Stimulated activated CD8-positive, alpha-beta memory T cell treated with anti-CD3 and anti-CD28 coated beads, Interleukin-2, amount 100 ng/mL, for 48 hours (primary cell): ENCODE measurements at places on chromosomes 12 and 14.

DNA sequence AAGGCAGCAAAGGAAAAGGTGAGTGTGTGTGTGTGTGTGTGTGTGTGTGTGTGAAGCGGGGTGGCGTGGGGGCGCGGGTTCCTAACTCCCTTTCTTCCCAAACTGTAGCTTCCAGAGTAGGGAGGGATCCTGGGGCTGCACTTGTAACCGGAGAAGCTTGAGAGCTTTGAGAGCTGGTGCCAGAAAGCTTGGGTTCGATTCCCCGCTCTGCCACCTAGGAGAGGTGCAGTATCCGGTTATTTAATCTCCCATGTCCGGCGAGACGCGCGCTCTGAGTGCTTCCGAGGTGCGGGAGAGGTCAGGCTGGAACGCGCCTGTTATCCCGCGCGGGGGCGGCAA, 7.2 kb upstream of the RACGAP1 start:
- DNase-seq: no peak

DNA sequence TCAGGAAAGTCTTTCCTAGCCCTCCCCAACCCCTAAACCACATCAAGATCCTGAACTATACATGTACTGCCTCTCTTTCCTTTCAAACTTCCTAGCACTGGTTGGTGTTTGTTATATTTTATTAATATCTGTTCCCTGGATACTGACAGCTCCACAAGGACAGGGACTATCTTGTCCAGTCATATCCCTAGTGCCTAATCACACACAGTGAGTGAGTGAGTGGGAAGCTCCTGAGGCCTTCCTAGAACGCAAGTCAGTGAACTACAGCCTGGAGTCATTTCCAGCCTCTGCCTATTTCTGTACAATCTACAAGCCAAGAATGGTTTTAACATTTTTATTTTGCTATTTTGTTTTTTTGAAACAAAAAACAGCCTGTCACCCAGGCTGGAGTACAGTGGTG, 7.5 kb upstream of the ACTR6 start:
- no peak for DNase-seq

GRCh38 chr12:68414988-68415387, 82.8 kb upstream of the MDM1 start:
- no peak for DNase-seq

DNA sequence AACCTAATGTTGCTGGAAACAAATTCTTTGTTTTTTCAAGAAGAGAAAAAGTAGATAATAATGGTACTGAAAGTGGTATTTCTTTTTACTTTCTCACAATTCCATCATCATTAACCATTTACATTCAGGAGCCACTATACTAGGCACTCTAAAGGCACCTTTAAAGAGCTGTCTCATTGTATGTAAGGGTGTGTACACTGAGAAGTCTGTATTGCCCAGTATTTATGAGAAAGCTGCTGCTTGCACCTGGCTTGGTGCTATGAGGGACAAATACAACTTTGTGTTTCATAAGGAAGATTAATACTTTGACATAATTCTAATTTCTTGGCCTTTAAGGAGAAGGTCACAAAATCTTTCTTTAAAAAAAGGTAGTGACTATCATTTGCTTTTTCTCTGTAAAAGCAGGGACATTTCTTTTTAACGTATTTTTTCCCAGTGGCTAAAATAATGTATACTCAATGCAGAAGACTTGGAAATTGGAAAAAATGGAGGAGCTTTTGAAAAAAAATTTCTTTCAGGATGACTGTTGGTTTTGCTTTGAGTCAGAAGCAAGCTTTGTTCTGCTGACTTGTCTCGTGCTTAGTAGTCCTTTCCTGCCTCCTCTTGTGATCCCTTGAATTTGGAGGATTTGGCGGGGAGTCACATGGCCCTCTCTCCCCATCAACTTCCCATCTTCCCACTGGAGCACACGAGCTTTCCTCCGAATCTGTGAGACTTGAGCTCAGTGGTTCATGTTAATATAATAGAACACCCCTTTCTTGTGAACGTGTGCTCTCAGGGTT, 50.1 kb downstream of the RASSF3 start:
- no peak for DNase-seq

DNA sequence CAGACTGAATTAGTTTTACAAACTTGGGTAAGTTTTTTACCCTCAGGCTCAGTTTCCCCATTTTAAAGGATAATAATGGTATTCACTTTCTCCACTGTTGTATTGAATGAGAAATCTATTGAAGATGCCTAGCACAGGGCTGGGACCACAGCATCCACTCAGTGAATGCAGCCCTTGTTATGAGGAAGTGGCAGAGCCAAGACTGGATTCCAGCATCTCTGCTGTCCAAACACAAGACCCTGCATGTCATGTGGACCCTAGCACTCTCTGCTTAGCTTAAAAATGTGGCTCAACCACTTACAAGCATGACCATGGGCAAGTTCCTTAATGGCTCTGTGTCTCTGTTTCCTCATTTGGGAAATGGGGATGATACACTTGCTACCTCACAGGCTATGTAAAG, 24.1 kb upstream of the TRIM9 start:
- DNase-seq: no peak

GRCh38 chr14:106737021-106737420, 1210.6 kb downstream of the TMEM121 start:
- DNase-seq: no peak

DNA sequence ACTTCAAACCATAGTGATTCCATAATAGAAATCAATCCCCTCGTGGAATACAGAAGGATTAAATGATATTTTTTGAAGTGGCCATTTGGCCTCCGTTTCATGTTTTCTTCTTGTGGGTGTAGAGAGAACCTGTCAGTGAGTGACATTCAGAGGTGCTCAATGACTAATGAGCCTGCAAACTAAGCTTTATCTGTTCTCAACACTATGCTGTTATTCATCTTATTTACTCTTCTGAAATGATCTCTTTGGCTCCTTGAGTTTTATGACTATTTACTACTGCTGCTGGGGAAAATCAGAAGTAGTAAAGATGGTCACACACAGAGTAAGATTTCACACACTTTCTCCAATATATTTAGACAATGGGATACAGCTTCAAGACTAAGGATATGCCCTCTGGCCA, 30.4 kb downstream of the ATP2B1 start:
- no peak for DNase-seq

- DNase-seq: no peak
Observed at GRCh38 chr12:118328486-118329330, 44.0 kb downstream of the TAOK3 start.

DNA sequence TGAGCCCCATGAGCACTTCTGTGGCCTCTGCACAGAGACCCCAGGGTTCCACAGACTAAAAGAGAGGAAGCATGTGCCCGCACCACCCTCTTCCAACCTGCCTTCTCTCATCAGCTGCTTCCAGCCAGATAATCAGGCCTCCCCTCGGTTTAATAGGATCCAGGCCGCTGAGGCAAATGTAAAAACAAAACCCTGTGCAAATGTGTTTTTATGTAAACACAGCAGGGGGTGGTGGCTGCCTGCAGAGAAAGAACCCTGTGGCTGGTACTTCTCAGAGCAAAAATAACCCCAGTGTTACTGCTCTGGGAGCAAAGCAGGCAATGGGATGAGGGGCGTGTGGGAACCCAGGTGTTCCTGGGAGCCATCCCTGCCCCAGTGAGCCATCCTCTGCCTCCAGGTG, 46.2 kb downstream of the WSCD2 start:
- DNase-seq: no peak

- no peak for DNase-seq
Observed at GRCh38 chr12:124835656-124836410, 27.8 kb downstream of the SCARB1 start.

- peak; percentile 49 for DNase-seq
Observed at GRCh38 chr12:51531978-51532497, 59.0 kb upstream of the SCN8A start.

DNA sequence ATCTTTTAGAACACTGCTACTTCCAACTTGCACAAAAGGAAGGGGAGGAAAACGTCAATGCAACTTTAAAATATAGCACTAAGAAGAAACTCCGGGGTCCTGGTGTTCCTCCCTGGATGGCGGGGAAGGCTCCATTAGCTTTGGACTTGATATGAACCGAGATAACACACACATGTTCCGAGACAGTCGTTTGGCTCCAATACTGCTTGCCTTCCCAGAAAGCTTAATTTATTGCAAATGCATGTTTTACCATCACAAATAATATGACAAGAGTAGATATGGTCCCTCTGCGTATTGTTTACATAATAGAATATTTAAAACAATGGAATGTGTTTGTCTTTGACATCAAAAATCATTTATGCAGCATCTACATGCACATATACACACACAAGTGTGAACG, 87.6 kb upstream of the CLMN start:
- DNase-seq: no peak

- no peak for DNase-seq
Observed at GRCh38 chr12:106739318-106739717, 35.2 kb upstream of the RIC8B start.

DNA sequence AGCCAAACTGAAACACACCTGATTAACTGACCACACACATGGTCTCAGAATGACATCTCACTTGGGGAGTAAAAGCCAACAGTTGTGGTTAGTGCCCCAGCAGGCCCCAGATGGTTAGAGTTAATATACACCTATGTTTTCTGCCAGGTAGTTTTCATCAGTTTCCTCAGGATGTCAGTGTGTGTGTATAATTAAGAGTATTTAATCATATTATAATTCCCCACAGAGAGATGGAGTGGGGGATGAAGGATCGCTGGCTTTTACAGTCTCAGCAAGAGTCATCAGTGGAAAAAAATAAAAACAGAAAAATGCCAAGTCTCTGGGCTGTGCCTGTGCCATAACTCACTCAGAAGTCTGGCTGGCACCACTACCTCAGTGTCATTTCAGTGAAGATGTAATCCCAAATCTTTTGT, 412.5 kb downstream of the ZFP36L1 start:
- no peak for DNase-seq

- DNase-seq: no peak
Observed at GRCh38 chr14:90666571-90666970, 149.7 kb downstream of the TTC7B start.

- DNase-seq: no peak
Observed at GRCh38 chr14:102229071-102229738, 75.8 kb downstream of the MOK start.

- no peak for DNase-seq
Observed at GRCh38 chr12:12890543-12891079, 751 bp upstream of the GPRC5A start.

DNA sequence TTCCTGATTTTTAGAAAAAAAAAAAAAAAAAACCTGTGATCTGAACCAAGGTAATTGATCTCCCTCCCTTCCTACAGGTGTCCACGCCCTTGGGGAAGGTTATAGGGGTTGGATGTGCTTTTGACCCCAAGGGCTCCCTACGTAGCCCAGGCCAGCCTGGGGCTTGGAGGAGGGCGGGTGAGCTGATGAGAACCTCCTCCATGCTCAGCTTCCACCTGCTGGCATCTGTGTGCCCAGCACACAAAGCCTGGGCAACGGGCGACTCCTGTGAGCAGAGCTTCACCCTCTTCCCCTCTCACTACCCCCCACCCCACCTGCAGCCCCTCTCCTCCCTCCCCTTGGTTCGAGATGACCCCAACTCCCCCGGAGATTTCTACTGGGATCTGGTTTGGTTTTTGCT, 25.3 kb upstream of the INF2 start:
- DNase-seq: no peak

GRCh38 chr14:55869397-55870049, 248.7 kb upstream of the PELI2 start:
- no peak for DNase-seq

GRCh38 chr14:68229423-68230100, 410.0 kb downstream of the RAD51B start:
- no peak for DNase-seq

GRCh38 chr12:47903151-47903611, 1.6 kb downstream of the VDR start:
- no peak for DNase-seq

DNA sequence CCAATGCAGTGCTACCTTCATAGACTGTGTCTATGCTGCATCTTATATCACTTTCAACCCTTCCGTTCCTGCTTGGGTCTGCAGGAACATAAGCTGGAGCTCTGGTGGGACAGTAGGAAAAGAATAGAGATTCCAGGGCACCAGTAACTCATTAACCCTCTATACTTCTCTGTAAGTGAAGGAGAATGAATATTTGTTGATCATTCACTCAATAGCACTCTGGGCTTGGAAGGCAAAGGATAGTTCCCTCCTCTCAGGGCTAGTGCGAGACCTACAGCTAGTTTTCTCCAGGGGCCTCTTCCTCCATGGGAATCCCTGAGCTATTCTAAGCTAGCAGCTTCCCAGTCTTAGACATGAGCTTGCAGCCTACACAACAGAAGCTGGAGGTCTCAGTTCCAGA, 84.7 kb downstream of the BMP4 start:
- DNase-seq: no peak

DNA sequence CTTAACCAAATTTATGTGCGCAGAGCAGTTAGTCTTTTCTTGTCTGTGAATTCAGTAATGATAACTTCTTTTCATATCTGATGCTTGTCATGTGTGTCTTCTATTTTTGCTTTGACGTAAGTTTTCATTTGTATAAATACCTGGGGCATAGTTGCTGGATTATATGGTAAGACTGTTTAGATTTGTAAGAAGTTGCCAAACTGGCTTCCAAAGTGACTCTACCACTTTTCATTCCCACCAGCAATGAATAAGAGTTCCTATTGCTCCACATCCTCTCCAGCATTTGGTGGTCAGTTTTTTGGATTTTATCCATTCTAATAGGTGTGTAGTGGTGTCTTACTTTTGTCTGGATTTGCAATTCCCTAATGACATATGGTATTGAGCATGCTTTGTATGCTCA, 8.9 kb downstream of the ZNF268 start:
- DNase-seq: no peak

DNA sequence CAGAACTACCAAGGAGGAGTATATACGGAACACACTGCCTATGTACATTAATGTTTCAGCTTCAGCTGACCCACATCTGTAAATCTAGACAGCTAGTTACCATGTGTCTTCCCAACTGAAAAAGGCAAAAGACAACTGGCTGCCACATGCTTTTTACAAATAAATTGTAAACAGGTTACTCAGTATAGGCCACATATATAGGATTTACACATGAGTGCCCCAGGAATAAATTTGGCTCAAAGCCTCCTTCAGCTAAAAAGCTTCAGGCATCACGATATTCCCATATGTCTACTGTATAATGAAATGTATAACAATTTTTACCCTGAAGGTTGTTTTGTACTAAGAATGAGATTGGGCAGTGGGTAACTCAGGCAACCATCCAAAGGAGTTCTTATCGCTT, 175.9 kb upstream of the BMP4 start:
- no peak for DNase-seq

DNA sequence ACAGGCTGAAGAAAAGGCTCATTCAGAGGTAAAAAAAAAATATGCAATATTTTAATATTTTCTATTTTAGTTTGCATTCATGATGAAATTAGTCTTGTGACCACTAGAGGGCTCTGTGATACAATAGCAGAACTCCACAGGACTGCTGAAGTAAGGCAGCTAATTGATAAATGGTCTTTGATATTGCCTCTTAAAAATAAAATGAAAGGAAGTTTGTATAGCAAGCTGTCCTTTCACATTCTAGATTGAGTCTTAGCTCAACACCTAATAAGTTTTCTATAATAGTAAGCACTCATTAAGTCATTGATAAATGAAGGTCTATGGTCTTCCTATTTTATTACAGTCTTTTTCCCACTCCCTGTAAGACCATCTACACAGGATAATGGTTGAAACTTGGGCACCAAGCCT, 315.7 kb downstream of the NAV3 start:
- DNase-seq: no peak
